ENCODE measurements at places on chromosomes 4 and X. TPM values are rescaled to one million over a fixed set of nuclear protein-coding genes. Genes with fewer than 3 reads are reported as not detected.

SPANXB1 gene
- total RNA-seq, result not detected

NPY1R gene
- total RNA-seq, result 38.8 TPM

TMEM31 gene
- not detected for total RNA-seq

COX7B gene
- total RNA-seq, result 373 TPM

TCEAL2 gene
- 0.25 TPM for total RNA-seq

ASB12 gene
- not detected for total RNA-seq

HELT gene
- total RNA-seq, result not detected

AREG gene
- total RNA-seq, result 35.4 TPM

HERC5 gene
- total RNA-seq, result 0.33 TPM

NAA11 gene
- total RNA-seq, result not detected

AR gene
- 0.25 TPM for total RNA-seq

TNMD gene
- not detected for total RNA-seq

TGIF2LX gene
- total RNA-seq, result not detected
